ENCODE measurements at places on chromosomes 2 and 18.
A peak's percentile ranks its signal among the peaks of the same experiment; 100 is the strongest.

DNA sequence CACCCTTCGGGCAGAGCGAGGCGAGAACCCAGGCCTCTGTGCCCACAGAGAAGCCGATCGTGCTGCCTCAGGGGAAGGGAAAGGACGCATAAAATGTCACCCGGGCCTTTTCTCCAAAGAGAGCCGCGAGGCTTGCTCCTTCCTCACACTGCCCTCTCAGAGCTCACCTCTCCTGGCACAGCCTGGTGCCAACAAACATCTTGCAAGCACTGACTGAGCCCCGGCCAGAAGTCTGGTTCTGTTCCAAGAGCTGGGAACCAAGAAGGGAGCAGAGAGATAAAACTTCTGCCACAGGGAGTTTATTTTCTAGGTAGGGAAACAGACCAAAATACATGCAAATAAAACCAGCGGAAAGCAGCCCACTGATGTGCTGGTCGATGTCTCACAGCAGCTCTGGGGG is 13.6 kb upstream of the ADI1 start:
- no peak for DNase-seq

DNA sequence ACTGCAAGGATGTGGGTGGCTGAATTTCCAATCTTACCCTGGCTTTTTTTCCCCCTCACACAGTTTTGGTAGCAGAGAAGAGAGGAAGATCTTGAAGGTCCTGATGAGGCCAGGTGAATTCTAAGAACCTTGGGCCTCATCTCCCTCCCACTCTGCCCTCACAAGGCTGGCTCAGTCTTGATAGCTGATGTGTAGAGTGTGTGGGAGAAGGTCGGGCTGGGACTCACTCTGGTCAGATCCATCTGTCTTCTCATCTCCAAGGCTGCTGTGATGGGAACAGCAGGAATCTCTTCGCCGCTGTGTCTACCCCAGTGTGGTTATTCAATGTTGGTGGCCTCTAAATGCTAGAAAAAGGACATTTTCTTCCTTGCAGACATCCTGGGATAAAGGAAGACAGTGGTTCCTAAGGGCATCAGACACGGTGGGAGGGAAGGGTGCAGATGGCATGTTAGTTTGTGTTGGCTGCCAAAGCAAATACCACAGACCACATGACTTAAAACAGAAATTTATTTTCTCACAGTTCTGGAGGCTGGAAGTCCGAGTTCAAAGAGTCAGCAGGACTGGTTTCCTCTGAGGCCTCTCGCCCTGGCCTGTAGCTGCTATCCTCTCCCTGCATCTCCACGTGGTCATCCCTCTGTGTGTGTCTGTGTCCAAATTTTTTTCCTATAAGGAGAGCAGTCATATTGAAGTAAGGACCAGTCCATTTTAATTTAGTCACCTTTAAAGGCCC is 37.6 kb upstream of the MGAT4A start:
- no peak for DNase-seq

GRCh38 chr2:230942920-230943896 is 18.2 kb upstream of the GPR55 start:
- DNase-seq, result peak; percentile 28

GRCh38 chr2:128682266-128682665 is 363.6 kb upstream of the HS6ST1 start:
- no peak for DNase-seq

DNA sequence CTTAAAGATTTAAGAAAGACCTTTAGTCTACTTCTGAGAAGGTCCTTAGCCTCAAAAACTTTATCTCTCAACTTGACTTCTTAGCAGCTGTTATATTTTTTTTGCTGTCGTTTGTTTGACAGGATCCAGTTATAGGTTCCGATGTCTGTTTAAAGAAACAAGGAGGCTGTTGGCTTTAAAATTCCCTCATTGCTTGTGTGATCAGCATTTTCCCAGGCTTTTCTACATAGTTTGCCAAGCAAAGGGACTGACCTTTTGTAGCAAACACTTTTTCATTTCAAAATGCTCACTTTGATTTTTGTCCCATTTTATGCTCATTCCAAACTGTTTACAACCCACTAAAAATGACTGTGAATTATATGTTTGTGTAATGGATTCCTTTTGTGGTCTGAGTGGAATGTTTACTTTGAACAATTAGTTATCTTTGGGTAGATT is 394.9 kb downstream of the ARHGAP15 start:
- DNase-seq, result no peak

DNA sequence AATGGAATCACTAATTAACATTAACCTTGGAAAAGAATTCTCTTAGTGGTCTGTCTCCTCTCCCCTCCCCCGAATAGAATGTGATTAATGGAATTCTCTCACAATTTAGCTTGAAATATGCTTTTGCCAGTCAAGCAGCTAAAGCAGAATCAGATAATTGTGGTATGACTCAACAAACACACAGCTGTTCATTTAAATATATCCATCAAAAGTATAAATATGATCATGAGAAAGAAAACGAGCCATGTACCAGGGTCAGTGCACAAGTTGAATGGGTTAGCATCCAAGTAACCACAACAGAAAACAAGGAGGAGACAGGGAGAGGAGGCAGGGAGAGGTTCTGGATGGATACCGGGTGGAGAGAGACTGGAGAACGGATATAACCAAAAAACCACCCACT is 66.9 kb downstream of the ACVR1 start:
- DNase-seq, result no peak

- no peak for DNase-seq
These were observed 278.6 kb downstream of the DSC3 start for GRCh38 chr18:30763902-30764350.

DNA sequence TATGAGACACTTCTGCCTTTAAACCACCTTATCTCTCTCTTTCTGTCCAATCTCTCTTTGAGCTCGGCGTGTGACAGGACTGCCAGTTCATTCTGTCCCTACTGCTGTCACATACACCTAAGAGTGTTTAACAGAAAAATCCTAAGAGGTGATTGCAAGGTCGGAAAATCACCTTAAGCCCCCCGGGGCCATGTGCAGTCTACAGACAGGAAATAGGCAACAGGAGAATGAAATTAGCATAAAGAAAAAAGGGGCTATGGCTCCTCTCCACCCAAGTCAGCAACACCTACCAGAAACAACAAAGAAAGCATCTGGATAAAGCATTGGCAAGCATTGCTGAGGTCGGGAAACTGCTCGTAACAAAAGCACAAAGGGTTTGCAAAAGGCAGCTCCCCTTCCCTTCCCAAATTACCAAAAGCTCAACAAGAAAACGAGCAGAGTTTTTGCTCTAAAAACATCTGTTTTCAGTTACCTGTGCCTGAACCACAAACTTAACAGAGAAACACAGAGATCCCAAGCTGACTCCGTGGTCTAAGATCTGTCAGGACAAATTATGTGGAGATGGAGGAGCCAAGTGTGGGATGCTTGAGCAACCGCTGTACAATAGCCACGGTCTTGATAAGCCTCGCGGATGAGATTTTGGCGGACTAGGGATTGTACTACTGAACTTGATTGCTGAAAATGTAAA is 30.4 kb downstream of the ANKRD44 start:
- DNase-seq, result no peak

- DNase-seq, result no peak
These were observed 264.8 kb downstream of the ANAPC1 start for GRCh38 chr2:111618978-111619902.

GRCh38 chr2:74844752-74845151 is 10.8 kb downstream of the HK2 start:
- no peak for DNase-seq

DNA sequence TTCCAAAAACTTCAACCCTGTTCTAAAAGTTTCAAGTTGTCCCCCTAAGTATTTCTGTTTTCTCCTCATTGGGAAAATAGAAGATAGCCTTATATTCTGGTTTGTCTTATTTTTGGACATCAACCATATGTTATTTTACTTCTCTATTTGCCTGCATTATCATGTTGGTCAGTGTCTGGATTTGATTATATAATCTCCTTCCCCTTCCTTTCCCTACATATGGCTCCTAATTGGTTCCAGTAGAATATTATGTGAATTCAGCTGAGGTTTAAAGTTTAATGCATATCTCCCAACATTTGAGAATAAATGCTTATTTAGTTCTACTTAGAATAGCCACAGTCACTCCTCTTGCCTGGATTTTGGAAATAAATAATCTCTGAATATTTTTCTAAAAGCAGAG is 66.9 kb downstream of the OXER1 start:
- no peak for DNase-seq

GRCh38 chr2:19676770-19677169 is 225.0 kb downstream of the TTC32 start:
- no peak for DNase-seq

- DNase-seq, result no peak
These were observed 5.1 kb downstream of the DLX2 start for GRCh38 chr2:172097557-172098131.

DNA sequence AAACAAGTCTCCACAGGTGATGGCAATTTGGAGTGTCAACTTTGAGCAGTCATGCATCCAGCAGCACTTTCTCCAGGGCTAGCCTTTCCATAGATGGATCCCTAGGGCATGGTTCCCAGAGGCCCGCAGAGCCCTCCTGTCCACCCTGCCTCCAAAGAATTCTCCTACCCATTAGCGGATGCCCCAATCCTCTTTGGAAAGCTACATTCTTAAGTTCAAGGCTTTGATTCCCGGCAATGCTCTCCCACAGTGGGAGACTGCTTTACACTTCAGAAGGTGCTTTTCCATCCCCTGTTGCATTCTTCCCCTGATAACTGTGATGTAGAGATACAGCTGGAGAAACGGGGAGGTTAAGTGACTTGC is 61.3 kb downstream of the ACAA2 start:
- DNase-seq, result no peak

DNA sequence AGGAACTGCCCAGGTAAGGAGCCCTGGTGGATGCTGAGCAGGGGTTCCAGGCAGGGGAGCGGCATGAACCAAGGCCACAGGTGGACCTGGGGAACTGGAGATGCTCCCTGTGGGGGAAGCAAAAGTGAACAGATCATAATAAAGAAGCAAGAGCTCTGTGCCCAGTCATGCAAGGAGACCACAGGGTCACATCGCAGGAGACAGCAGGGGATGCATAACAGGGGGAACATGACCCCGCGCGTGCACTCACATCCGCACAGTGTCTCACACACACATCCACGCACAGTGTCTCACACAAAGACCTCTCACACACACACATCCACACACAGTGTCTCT is 473.3 kb upstream of the HS6ST1 start:
- DNase-seq, result no peak

GRCh38 chr2:190451561-190452176 is 43.5 kb downstream of the MFSD6 start:
- DNase-seq, result no peak

Measured in activated naive CD4-positive, alpha-beta T cell treated with anti-CD3 and anti-CD28 coated beads, Interleukin-2, amount 10 ng/mL, durations not matched to agents 7 days and 5 days (primary cell).